ENCODE measurements at places on chromosomes 4 and X.

DNA sequence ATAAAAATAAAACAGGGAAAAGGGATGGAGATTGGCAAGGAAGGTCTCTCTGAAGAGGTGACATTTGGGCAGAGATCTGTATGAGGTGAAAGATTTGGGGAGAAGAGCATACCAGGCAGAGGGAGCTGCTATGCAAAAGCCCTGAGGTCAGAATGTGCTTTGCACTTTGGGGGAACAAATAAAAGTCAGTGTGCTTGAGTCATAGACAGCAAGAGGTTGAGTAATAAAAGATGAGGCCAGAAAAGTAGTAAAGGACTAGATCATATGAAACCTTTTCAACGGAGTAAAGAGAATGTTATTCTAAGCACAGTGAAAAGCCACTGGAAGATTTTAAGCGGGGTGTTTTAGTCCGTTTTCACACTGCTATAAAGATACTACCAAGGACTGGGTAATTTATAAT is 76.5 kb upstream of the TEX13A start:
- DNase-seq, result no peak

GRCh38 chr4:76055016-76055415 is 19.1 kb upstream of the CXCL11 start:
- no peak for DNase-seq

DNA sequence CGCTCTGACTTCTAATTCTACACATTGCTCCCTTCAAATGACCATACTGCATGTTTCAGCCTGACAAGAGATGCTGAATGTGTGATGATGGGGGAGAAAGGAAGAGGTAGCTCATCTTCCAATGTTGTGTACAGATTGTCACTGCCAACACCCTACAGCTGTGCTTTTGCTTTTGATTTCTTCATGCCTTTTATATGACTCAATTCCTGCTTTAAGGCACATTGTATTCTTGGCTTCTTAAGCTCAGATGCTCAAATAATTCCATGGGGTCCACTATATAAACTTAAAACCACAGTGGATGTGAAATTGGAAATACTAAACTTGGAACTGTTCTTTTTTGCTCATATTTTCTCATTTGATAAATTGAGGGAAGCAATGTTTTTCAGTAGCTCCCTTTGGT is 183.2 kb upstream of the WDFY3 start:
- DNase-seq, result no peak

DNA sequence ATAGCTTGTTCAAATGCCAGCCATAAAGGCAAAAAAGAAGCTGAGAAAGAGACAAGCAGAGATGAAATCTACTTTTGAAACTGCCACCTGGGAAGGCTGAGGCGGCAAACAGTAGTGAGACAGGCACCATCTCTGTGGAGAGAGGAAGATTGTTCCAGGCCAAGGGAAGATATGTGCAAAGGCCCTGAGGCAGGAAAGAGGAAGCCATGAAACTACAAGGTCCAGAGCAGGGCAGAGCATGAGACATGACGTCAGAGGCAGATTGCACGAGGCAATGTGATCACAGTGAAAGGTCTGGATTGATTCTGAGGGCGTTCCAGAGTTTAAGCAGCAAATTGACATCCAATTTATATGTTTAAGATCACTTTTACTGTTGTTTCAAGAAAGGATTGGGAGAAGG is 226.1 kb downstream of the QDPR start:
- DNase-seq, result no peak

DNA sequence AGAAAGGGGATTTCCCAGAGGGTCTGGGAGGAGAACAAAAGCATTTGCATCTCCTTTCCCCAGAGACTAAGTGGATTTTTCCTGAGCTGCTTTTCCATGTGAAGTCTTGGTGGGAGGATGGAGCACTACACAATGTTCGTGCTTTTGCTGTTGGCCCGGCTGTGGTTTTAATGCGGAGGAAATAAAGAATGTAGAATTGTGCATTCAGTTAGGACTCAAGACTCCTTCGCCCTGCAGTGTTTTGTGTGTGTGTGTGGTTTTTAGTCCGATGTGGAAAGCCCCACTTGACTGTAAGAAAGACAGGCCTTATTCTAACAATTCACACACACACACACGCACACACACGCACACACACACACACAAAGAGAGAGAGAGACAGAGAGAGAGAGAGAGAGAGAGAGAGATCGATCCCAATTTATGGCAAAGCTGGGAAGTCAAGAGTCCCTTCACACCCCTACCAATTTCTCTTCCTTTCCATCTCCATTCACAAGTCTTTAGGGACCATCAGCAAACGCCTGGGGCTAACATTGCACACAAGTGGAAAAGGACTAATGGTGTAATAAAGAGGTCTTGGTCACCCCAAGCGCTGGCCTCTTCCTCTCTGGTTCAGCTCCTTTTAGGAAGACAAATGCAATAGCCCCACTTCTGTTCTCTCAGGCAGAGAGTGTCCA is 44.2 kb downstream of the CLDN34 start:
- DNase-seq, result no peak

DNA sequence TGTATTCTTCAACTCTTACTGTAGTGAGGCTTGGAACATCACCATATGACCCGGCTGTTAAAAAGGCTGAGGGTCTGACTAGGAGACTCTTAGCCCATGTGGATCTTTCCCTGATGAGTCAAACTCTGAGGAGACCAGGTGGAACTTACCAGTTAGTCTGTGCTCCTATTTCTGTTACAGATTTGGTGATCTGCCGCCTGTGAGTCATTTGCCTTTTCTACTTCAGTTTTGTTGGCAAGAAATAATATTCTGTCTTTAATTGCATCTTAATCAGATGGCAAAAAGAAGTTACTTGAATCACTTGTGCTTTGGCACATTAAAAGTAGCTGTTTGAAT is 48.4 kb downstream of the MTM1 start:
- DNase-seq, result no peak

DNA sequence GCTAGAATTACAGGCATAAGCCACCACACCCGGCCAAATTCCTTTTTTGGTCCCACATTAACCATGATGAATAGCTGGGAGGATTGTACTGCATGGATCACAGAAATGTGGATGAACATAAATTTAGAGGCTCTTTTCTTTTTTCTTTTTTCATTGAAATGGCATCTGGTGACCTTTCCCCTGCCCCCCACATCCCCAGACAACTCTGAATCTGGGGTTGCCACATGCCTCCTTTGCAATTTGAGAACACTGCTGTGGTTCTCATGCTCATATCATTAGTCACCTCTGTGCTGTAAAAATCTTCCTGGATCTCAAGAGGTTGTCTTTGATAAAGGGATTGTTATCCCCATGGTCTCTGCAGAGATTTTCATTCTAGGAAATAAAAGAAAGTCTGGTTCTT is 22.8 kb upstream of the FMR1NB start:
- DNase-seq, result no peak
